ENCODE measurements at places on chromosomes 11 and 22.

DNA sequence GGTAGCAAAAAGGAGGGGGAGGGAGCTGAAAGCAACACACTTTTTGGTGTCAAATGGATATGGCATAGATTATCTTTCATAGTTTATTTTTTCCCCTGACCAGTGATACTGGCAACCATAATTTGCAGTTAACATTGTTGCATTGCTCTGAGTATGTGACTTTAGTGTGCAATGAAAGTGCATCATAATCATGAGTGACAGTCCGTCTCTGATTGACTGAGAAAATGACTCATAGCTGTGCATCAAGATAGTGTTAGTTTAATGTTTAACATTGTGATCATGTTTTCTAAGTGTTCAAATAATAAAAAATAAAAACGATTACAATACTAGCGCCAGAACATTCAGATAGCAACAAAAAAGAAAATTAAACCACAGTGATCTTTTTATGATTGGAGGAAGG is 952.4 kb upstream of the TENM4 start:
- no peak for DNase-seq

DNA sequence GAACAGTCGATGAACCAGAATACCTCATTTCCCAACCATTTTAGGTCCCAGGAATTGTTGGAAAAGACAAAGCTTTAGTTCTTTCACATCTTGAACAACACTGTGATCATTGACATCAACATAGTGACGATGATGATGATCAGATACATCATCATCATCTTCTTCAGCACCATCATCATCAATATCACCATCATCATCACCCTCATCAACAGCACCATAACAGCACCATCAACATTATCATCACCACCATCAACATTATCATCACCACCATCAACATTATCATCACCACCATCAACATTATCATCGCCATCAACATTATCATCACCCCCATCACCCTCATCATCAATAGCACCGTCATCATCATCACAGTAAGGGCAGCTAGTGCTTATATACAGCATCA is 8.8 kb downstream of the SCUBE1 start:
- DNase-seq = no peak

DNA sequence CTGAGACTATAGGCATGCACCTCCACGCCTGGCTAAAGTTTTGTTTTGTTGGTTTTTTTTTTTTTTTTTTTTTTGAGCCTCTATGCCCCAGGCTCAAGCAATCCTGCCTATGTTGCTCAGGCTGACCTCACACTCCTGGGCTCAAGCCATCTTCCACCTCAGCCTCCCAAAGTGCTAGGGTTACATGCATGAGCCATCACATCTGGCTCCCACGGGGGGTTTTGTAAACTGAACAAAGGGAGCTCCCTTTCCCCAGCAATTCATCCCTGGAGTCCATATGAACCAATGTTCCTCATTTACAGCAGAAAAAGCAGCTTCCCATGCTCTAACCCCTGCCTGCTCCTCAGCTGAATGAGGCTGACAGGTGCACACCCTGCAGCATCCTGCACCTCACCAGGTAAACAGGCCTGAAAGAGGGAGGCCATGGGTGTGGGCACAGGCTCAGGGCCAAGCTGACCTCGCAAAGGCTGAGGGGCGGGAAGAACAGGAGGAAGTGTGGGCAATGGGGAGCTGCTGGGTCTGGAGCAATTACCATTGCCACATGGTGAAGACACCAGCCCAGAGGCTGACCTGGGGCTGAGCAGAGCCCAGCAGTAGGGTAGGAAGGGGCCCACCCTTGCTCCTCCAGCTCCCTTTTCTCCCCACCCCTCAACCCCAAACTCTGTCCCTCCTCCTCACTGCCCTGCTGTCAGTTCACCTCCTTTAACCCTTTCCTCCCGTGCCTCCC is 58.2 kb downstream of the RBX1 start:
- no peak for DNase-seq

DNA sequence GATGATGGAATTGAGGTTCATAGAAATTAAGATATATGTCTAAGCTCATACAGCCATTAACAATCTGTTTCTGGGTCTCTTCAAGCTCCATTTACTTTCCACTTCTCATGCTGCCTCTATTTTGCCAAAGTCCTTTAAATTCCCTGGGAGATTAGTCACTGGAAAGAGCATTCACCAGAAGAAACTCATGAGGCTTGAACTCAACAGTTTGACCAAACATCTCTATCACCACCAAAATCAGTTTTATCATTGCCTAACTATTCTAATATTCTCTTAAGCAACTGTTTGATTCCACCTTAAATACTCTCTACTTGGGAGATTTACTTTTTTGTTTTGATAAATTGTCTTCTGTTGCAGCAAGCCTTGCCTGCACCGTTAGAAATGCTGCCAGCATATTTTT is 881.3 kb downstream of the KCNA4 start:
- no peak for DNase-seq

GRCh38 chr11:2576549-2576948 is 123.2 kb downstream of the KCNQ1OT1 start:
- DNase-seq = no peak

DNA sequence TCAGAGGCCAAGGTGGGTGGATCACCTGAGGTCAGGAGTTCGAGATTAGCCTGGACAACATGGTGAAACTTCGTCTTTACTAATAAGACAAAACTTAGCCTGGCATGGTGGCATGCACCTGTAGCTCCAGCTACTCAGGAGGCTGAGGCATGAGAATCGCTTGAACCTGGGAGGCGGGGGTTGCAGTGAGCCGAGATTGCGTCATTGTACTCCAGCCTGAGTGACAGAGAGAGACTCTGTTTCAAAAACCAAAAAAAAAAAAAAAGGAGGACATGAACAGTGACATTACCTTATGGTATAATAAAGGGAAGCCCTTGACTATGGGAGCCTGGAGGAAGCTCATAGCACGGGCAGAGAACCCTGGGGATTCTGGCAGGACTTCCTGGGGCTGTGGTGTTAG is 16.5 kb upstream of the PLEKHB1 start:
- DNase-seq = no peak

- no peak for DNase-seq
Observed at GRCh38 chr11:20937826-20938225, 268.4 kb downstream of the NELL1 start.

DNA sequence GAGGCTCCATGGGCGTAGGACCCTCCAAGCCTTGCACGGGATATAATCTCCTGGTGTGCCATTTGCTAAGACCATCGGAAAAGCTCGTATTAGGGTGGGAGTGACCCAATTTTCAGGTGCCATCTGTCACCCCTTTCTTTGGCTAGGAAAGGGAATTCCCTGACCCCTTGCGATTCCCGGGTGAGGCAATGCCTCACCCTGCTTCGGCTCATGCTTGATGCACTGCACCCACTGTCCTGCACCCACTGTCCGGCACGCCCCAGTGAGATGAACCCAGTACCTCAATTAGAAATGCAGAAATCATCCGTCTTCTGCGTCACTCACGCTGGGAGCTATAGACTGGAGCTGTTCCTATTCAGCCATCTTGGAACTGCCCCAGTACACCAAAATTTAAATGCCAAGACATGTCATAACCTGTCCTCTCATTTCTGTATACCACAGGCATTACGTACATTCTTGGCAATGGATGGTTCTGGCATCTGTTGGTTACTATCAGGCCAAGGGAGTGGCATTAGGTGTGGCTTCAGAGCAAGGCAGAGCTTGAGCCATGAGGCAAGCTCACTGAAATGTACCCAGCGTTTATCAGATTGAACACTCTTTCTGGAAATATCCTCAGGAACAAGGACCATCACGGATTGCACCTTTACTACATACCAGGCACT is 95.4 kb upstream of the GALNT18 start:
- DNase-seq = no peak

- no peak for DNase-seq
Observed at GRCh38 chr11:58941838-58942237, 2.5 kb downstream of the GLYATL1 start.

DNA sequence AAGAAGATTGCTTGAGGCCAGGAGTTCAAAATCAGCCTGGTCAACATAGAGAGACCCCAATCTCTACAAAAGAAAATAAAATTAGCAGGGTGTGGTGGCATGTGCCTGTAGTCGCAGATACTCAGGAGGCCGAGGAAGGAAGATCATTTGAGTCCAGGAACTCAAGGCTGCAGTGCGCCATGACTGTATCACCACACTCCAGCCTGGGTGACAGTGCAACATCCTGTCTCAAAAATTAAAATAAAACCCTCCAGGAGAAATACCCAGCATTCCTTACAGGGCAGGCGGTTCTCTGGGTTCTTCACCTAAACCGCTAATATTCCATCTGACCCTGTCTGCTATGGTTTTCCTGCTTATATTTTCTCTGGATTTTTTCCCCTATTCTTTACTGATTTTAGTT is 13.5 kb downstream of the TCF20 start:
- no peak for DNase-seq

DNA sequence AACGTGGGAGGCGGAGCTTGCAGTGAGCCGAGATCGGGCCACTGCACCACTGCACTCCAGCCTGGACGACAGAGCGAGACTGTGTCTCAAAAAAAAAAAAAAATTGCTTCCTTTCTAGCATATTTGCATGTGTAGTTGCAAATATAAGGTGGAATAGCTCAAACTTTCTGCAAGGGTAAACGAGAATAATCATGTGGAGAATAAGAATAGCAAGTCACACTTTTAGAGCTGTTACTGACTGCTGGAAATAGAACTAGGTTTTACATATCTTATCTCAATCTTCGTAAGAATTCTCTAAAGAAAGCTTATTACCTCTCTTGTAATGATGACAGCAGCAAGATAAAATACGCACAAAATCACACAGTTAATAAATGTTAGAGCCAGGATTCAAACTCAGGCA is 1.6 kb downstream of the L3MBTL2 start:
- DNase-seq = no peak

DNA sequence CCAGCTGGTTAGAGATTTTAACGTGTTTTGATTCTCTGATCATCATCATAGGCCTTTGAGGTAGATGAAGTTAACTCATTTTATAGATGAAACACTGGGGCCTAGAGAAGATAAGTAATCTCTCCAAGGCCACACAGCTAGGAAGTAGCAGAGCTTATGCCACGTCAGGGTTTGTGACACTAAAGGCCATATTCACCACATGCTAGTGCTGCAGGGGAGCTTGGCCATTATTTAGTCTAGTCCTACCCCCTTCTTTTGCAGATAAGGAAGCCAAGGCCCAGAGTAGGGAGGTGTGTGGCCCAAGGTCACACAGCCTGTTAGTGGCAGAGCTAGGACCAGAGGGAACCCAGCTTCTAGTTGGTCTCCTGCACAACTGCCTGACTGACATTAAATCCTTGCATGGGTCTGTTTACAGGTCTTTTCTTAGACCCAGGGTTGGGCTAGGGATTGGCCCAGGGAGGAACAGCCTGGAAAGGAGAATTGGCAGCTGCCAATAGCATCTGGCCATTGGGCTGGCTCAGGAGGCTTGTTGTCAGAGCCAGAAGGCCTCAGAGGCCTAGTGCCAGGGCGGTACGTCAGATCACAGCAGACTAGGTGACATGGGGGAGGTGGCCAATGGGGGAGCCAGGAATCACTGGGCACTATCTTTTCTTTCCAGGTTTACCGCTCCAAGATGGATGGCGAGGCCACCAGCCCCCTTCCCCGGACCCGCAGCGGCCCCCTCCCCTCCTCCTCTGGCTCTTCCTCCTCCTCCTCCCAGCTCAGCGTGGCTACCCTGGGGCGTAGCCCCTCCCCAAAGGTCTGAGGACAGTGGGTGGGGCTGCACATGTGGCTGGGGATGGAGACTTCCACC is 36.0 kb downstream of the PHLDB1 start:
- no peak for DNase-seq

DNA sequence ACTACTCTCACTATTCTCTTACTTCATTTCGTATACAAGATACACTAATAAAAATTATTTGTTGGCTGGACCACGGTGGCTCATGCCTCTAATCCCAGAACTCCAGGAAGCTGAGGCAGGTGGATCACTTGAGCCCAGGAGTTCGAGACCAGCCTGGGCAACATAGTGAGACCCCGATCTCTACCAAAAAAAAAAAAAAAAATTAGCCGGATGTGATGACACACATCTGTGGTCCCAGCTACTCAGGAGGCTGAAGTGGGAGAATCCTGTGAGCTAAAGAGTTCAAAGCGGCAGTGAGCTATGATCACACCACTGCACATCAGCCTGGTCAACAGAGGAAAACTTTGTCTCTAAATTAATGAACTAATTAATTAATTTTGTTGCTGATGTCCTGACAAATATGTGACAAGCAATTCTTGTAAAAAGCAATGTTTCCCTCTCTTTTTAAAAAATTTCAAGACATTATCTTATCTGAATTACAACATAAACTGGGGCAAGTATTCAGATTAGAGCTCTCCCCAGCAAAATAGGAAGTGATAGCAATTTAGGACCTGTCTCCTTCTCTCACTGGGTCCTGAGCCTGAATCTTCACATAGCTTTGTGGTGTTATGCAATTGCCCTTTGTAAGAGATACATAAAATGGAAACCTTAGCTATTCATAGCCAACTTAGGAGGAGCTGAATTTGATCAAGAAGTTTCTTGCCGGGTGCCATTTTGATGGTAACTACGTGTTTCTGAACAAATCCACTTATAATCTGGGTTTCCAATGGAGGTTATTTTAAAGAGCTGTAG is 17.6 kb upstream of the TMA7B start:
- no peak for DNase-seq

All from CD4-positive, alpha-beta T cell treated with Interferon gamma for 1 hour (primary cell).